ENCODE measurements at places on chromosomes 2 and 18.

GRCh38 chr18:48328473-48329210, 80.5 kb downstream of the ZBTB7C start:
- no peak for DNase-seq

GRCh38 chr2:179440642-179441251, 176.1 kb upstream of the SESTD1 start:
- peak; percentile 34 for DNase-seq

DNA sequence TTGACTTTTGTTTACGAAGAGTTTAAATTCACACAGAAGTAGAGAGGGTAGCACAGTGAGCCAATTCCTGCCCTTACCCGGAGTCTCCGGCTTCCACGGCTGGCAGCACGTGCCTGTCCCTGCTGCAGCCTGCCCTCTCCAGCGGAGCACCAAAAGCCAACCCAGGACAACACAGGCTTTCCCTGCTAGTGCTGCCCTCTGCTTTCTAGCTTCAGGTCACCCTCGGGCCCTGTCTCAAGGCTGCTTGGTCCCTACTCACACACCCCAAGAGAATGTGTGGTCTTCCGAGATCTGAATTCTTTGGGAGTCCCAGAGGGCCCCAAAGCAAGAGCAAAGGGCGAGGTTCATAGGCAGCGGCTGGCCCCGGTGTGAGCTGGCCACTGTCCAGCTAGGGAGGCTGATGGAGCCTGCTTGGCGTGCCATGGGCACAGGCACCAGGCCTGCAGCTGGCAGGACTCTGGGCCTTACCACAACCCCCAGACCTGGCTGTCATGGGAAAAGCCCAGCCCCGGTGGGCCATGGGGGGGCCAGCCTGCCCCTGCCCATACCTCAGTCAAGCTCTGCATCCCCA, 7.0 kb upstream of the HS6ST1 start:
- no peak for DNase-seq

GRCh38 chr2:236215761-236216333, 47.7 kb upstream of the GBX2 start:
- no peak for DNase-seq
